ENCODE measurements at places on chromosomes 1 and 21.

GRCh38 chr21:42763581-42764442 is 110.4 kb downstream of the PDE9A start:
- DNase-seq, result no peak

DNA sequence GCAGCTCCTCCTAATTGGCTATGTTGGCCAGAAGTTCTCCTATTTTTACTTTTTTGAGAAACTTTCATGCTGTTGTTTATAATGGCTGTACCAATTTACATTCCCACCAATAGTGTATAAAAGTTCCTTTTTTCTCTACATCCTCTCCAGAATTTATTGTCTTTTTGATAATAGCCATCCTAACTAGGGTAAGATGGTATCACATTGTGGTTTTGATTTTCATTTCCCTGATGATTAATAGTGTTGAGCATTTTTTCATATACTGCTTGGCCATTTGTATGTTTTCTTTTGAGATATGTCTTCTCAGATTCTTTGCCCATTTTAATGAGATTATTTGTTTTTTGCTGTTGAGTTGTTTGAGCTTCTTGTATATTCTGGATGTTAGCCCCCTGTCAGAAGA is 46.8 kb downstream of the NTMT2 start:
- DNase-seq, result no peak

GRCh38 chr1:74767490-74767889 is 34.5 kb downstream of the TYW3 start:
- DNase-seq, result no peak

- no peak for DNase-seq
Observed at GRCh38 chr1:27099135-27099586, 55.8 kb downstream of the SLC9A1 start.

DNA sequence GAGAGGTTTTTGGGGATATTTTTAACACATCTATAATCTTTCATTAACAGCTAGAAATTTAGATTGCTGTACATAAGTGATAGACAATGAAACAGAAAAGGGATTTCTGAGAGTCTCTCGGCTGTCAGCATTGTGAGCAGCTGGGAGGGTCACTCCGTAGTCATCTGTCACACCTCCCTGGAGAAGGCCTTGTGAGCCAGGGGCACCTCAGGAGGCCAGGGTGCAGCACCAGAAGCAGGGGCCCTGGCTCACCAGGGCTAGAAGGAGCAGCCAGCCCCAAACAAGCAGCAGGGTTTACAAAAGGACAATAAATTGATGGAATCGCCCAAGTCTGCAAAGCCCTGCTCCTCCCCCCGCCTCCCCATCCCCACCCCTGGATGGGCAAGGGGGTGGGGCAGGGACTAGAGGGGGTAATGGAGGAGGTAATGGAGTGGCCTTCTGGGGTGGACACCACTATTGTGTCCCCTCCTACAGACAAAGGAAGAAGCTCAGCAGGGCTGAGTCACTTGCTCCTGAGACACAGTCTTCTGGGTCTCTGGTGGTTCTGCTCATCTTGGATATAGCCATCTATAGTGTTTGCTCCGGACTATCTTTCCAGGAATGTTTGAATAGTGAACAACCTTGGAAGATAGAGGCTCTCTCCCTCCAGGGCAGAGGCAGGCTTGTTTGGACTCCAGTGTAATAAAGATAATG is 263.4 kb downstream of the NPHP4 start:
- DNase-seq, result no peak

GRCh38 chr21:45105906-45106485 is 31.6 kb downstream of the ADARB1 start:
- DNase-seq, result no peak

DNA sequence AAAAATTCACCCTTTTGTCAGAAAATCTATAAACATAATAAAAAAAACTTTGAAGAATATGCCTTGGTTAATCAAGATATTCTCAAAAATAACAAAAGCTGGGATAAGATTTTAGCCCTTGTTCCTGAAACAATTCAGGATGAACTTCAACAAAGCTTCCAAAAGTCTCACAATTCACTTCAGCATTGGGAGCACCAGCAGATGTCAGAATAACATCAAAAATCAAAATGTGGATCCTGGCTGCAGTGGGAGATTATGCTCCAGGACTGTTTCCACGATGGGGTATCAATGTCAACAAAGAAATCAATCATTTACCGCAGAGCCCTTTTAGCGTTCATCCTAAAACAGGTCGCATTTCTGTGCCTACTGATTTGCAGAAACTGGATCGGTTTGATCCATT is 35.2 kb downstream of the ZNF670 start:
- no peak for DNase-seq

GRCh38 chr21:45262041-45262581 is 25.6 kb downstream of the POFUT2 start:
- DNase-seq, result no peak

- no peak for DNase-seq
Observed at GRCh38 chr1:206835186-206835585, 30.2 kb upstream of the IL20 start.

DNA sequence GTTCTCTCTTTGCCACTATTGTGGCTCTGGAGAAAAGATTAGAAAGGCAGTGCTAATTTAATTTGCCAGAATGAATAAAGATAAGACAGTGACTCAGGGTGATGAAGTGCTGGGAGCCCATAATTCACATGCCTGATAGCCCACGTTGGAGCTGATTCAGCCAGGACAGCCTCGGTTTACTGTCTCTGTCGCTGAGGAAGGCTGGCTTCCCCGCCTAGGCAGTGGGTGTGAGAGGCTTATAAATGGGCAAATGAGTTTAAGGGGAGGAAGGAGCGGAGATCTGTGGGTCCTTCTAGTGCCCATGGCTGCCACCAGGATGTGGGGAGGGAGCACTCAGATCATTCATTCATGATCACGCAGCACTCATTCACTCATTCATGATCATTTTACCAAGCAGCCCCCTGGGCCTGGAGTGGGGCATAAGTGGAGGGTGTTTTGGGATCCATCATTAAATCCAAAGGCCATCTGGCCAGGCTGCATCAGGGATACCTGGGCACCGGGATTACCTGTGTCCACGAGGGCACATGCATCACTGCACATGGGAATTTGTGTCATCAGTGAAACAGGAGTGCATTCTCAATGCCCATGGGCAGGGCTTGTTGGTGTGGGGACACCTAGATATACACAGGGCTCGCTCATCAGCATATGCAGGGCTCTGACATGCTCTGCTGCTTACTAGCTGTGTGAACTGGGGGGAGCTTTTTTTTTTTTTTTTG is 315.4 kb downstream of the MATN1 start:
- no peak for DNase-seq

- no peak for DNase-seq
Observed at GRCh38 chr1:116990612-116991151, 10.9 kb upstream of the CD101 start.

DNA sequence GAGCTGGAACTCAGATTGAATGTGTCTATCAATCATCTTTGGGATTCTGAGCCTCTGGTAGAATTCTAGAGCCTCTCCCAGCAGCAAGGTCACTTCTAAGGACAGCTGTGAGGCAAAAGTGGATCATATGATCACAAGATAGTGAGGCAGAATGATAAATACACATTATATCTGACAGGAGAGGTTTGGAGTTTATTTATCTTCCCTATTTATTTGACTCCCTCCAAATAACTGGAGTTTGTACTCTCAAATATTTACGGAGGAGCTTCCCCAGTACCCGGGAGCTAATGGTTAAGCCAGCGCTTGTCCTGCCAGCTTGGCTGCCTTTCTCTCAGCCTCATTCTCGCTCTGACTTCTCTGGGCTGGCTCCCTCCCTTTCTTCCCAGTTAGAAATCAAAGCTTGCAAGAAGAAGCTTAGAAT is 2.3 kb downstream of the HMGCS2 start:
- no peak for DNase-seq

DNA sequence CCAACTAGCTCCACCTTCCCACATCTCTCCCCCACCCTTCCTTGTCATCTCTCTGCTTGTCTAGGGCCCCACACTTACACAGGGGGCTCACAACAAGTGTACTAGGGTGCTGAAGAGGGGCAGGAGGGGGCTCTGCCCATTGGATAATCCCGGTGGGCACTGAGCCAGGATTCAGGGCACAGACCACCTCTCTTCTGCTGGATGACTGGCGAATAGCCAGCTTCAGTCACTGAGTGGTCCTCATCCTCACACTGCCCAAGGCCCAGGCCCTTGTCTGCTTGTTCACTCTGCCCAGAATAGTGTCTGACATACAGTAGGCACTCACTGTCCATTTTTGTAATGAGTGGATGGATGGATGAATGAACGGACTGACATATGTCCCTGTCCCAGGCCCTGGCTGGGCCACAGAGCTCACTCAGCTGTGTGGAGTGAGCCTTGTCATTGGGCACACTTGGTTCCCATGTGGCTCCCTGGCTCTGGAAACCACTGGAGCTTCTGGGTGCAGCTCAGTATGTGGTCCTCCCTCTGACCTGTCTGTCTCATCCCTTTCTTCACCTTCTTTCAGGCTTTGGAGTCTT is 36.6 kb downstream of the FOXO6 start:
- no peak for DNase-seq

- no peak for DNase-seq
Observed at GRCh38 chr1:13781907-13782633, 82.1 kb downstream of the PRDM2 start.

DNA sequence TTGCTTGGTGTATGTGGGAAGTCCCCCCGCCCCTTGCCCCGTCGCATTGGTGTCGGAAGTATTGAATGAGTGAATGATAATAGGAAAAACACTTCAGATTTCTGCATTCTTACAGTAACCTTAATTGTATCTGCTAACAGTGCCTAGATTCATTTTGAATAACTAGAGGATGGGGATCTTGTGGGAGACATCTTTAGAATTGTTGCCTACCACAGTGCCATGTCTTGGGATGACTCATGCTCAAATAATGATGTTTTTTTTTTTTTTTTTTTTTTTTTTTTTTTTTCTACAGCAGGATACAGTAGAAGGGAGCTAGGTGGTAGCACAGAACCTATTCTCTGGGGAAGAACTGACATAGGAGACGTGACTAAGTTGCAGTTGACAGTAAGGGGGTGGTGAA is 237.9 kb downstream of the USP25 start:
- no peak for DNase-seq

DNA sequence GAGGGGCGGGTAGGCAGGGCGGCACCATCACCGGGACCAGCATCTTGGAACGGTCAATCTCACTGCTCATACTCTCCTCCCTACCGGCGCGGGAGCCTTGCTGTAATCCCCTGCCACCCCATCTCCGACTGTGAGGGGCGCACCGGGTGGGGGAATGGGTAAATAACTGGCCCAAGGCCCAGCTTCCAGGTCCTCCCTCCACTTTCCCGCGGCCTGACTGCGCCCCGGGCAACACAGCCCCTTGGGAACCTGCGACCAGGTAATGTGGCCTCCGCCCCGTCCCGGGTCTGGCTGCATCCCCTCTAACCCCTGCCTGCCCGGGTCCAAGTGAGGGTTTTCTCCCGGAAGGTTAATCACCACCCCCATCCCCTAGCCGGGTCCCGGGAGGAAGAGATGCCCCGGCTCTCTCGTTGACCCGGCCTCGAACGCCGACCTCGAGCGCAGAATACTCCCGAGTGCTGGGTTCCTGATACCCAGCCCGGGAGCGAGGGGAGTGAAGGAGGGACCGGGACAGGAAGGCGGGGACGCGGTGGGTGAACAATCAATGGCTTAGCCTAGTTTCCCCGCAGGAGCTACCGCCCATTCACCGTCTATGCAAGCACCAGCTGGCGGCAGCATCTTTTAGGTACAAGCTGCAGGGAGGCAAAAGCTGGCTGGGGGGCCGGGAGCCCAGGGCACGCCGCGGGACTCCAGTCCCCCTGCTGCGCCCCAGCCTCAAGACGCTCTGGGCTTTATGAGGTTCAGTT is 5.9 kb upstream of the LHX9 start:
- DNase-seq, result no peak

DNA sequence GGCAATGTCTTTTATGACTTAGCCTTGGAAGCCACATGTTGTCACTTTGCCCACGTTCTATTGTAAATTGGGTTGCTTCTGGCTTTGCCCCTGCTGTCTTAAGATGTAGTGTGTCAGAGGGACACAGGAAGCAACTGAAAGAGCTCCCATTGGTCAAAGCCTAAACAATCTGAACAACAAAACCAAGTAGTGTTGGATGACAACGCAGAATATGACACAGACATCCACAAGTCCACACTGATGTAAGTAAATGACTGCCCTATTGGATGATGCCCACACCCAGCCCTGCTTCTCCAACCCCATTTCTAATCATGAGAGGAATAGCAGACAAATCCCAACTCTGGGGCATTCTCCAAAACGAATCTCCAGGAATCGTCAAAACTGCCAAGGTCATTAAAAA is 50.7 kb downstream of the ELF3 start:
- DNase-seq, result no peak

DNA sequence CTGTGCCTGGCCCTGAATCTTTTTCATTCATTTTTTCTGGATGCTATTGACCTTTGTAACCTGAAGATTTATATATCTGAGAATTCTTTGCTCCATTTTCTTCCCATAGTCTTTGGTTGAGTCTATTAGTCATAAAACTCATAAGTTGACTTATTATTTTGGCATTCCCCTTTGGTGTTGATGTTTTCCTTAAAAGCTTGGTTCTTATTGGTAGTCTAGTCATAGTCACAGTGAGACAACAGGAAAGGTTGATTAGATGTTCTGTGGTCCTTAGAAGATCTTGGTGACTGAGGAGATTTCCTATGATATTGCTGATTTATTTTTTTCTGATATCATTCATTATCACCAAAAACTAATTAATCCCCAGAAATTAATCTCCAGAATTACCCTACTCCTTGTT is 86.2 kb downstream of the PTPRC start:
- DNase-seq, result no peak

DNA sequence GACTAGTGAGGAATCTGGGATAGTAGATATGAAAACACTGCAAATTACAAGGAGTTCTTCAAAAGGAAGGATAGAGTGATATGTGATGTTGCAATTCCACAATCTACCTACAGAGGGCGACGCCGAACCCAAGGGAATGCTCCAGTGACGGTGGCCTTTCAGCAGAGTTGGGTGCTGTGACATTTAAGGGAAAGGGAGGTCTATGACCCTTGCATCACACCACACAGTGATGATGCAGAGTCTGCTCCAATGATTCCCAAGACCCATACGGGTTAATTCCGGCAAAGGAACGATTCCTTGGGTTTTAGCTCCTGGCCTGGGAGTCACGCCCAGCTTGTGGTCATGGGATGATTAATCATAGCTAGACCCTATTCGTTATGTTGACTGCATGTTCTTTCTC is 123.0 kb upstream of the IGSF21 start:
- no peak for DNase-seq

DNA sequence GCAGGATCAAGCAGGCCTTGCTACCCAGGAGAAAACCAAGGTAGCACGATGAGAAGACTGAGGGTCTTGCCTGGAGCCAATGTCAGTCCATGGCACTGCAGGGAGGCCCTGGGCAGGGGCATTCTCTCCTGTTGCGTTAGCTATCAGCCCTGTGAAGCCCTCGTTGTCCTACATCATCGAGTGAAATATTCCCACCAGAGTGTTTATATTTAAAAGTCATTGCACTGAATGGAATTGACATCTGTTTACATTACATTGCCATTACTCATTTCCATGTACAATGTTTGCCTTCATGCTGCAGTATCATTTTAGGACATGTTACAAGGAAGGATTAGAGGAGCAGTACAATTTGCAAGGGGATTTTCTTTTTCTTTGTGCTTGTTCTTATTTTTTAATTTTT is 243.9 kb downstream of the KAZN start:
- no peak for DNase-seq

- DNase-seq, result no peak
Observed at GRCh38 chr1:170672316-170672715, 8.4 kb downstream of the PRRX1 start.
